ENCODE measurements at places on chromosomes 16 and 17.

GRCh38 chr17:62065611-62066468, 762 bp upstream of the MED13 start:
- DNase-seq: peak; percentile 97

GRCh38 chr16:2838928-2839327, 8.8 kb downstream of the ZG16B start:
- DNase-seq: no peak

GRCh38 chr16:54331241-54332002, 44.8 kb upstream of the IRX3 start:
- DNase-seq: no peak

GRCh38 chr16:85207357-85207921, 95.2 kb upstream of the CIBAR2 start:
- DNase-seq: no peak

DNA sequence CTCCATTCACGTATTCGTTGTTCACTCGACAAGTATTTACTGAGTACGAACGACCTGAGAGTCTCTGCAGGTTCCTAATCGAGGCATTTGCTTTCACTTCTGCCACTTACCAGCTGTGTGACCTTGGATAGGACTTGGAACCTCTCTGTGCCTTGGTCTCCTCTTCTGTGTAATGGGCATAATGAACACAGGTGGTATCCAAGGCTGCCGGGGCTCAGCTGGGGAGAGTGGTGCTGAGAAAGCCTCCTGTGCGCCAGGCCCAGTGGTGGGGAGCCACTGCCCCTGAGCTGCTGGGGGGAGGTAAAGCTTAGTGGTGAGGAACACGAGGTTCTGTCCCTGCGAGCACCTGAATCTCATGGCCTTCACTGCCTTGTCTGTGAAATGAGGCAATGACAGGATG, 150.7 kb downstream of the IRF8 start:
- no peak for DNase-seq

GRCh38 chr16:68283801-68284598, 19.7 kb downstream of the SLC7A6 start:
- DNase-seq: no peak

DNA sequence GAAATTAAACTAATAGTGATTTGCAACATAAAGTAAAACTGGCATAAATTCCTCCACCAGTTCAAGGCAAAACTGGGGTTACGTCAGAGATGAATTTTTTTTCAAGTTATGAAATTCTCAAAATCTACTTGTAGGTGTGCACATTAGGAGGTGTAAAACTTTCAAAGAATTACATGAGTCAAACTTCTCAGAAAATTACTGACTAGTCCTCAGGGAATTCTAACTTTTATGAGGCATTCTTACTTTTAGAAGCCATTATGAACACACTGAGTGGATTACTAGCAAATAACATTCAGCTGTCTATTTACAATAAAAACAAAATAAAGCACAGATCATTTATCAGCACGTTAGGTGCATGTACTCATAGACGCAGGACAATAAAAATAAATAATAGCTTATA, 348.7 kb downstream of the CDH11 start:
- DNase-seq: no peak

- no peak for DNase-seq
Observed at GRCh38 chr16:69725480-69726312, 664 bp downstream of the NQO1 start.

Measured in stimulated activated CD8-positive, alpha-beta memory T cell treated with anti-CD3 and anti-CD28 coated beads, Interleukin-15, amount 100 ng/mL, for 4 hours (primary cell).